ENCODE measurements at places on chromosomes 7 and 10.

DNA sequence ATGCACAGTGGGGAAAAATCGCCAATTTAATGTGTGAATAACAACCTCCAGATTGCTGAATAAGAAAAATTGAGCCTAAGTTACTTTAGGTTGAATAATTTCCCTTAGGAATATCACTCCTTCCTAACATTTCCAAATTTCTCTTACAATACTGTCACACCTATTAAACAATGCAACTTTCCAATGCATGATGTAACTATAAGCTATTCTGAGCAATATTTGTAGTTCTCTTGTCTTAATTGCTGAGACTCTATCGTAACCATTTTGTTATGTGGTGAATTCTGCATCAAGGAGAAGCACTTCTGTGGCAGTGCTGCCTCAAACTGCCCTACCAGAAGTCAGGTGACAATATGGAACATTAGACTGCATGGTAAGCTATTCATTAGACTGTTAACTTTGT, 386.7 kb upstream of the LRRN3 start:
- DNase-seq: no peak

DNA sequence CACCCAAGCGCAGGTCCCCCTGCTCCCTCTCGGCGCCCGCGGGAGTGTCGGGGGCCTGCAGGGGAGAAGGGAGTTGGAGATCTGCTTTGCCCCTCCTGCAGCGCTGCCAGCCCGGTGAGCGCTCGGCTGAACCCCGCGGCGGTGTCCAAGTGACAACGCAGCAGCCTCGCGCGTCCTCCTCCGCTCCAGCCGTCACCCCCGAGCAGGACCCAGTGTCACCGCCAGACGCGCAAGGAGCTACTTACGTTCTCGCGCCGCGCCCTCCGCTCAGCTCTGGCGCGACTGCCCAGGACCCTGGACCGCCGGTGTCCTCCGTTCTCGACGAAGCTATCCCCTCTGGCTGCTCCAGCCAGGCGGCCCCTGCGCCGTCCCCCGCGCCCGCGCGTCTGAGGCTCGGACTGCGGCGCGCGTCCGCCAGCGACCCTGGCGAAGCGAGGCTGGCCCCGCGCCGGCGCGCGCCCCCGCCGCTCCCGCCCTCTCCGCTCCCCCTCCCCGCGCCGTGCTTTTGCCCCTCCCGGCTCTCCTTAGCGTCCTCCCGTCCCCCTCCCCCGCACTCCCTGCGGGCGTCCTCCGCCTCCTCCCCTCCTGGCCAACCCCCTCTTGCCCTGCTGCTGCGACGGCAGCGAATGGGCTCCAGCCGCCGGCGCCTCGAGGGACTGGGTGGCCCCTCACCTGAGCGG, at the start of gene NRCAM:
Gene NRCAM, minus strand, starts transcription at position 439 of the 680 bp plus-strand sequence. CDS start 216,372 bp downstream, outside the sequence.
- DNase-seq: peak; percentile 54

- DNase-seq: no peak
These were observed 34.4 kb downstream of the HECTD2 start for GRCh38 chr10:91444211-91445182.

DNA sequence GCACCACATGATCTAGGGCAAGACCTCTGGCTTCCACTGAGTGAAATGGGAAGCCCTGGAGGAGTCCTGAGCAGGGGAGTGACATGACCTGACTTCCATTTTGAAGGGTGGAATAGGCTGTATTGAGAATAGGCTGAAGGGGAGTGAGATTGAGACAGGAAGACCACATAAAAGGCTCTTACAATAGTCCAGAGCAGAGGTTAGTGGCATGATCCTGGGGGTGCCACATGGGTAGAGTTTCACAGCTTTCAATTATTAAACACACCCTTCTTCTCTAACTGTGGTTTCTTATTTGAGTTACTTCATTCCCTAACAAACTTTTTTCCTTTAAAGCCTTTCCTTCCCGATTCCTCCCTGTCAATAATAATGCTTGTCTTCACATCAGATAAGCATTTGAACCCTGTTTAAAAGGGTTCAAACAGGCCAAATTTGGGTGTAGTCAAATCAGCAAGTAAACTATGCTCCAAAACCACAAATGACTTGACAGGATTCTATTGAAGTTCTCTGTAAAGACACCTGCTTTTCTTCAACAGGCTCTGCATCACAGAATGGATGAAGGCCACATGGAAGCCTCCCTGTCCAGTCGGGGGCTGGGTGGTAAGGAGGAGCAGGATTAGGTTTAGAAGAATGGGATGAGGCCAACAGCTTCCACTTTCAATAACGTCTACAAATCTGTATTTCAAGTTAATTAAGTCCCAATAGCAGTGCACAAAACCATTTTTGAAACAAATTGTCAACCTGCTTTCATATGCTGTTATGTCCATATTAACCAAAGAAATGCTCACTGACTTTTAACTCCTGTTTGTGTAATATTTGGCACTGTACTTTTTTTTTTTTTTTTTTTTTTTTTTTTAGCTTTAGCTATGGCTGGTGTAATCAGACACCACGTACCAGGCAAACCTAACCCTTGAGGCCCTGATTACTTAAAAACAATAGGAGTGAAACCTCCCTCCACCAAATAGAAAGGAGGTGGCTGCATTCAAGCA, 131.9 kb downstream of the NRCAM start:
- DNase-seq: no peak

GRCh38 chr7:50807026-50807730, 24.5 kb upstream of the GRB10 start:
- peak; percentile 40 for DNase-seq

All from mammary epithelial cell (primary cell).